Right atrium auricular region (tissue), 2 donors: ENCODE measurements at places on chromosomes 4 and X. TPM values are rescaled to one million over a fixed set of nuclear protein-coding genes. Genes with fewer than 3 reads are reported as not detected.

DNA sequence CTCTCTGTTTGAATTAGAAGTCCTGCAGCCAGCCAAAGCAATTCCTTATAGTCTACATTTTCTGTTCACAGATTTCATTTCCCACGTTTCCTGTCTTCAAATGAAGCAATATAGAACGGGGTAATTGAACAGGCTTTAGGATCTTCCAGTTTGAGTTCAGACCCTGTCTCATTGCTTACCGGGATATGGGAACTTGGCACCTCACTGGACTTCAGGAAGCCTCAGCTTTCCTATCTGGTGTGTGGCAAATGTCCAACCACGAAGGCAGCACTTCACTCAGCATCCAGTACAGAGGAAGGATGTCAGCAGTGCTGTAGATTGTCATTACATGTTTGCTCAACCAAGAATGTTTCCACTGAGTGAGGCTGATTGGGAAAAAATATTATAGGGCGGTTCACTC lies 271.1 kb upstream of the ZFP42 start:
- H3K27me3 ChIP-seq: no peaks in the 10 kb centered on the region
- no peaks in the 10 kb centered on the region for H3K36me3 ChIP-seq
- DNase-seq: no peak
- no peak overlapping the region for H3K4me3 ChIP-seq
- no peaks in the 10 kb centered on the region for H3K4me1 ChIP-seq

IL21 gene
- not detected for total RNA-seq

KANTR gene
- 6.0 TPM for total RNA-seq

GRCh38 chrX:5683996-5684395 lies 544.7 kb downstream of the NLGN4X start:
- no peaks in the 10 kb centered on the region for H3K4me1 ChIP-seq
- no peak overlapping the region for H3K27ac ChIP-seq
- H3K4me3 ChIP-seq: no peak overlapping the region

REELD1 gene
- 0.71 TPM for total RNA-seq

GRCh38 chrX:22585831-22586230 lies 313.1 kb downstream of the CBLL2 start:
- H3K4me1 ChIP-seq: no peaks in the 10 kb centered on the region
- no peaks in the 10 kb centered on the region for H3K27me3 ChIP-seq
- H3K36me3 ChIP-seq: no peaks in the 10 kb centered on the region
- H3K27ac ChIP-seq: no peak overlapping the region
- DNase-seq: no peak

DNA sequence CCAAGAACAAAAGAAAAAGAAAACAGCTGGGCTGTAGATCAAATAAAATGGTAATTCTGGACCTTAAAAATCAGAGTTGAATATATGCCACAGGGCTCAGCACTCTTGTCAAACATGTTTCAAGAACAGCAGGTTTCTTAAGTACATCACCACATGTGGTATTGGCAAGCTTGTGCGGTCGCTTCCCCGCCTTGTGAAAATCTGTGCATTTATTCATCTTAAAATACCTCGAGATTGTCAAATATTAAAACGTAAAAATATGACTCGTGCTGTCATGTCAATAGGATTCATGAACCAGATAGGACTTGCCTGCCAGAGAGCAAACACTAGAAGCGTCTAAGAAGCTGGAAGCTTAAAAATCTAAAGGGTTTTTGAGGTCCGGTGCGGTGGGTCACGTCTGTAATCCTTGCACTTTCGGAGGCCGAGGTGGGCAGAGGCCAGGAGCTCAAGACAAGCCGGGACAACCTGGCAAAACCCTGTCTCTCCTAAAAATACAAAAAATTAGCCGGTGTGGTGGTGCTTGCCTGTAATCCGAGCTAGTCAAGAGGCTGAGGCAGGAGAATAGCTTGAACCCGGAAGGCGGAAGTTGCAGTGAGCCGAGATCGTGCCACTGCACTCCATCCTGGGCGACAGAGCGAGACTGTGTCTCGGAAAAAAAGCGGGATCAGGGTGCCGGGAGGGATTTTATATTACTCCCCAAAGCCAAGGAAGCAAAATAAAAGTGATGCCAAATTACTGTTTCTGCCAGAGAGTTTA lies 40.2 kb upstream of the TMEM154 start:
- DNase-seq: peak; percentile 21
- no peak overlapping the region for H3K4me3 ChIP-seq
- no peaks in the 10 kb centered on the region for H3K4me1 ChIP-seq
- no peak overlapping the region for H3K27ac ChIP-seq
- no peaks in the 10 kb centered on the region for H3K27me3 ChIP-seq
- no peaks in the 10 kb centered on the region for H3K36me3 ChIP-seq

TMEM35A gene
- total RNA-seq: 0.33 TPM

GRCh38 chrX:3340016-3340415 lies 6.4 kb downstream of the MXRA5 start:
- no peak for DNase-seq
- H3K4me1 ChIP-seq: no peaks in the 10 kb centered on the region
- H3K27ac ChIP-seq: no peak overlapping the region
- no peaks in the 10 kb centered on the region for H3K36me3 ChIP-seq

TMEM144 gene
- 9.7 TPM for total RNA-seq

- no peak overlapping the region for H3K27ac ChIP-seq
- DNase-seq: no peak
- no peak overlapping the region for H3K4me3 ChIP-seq
- H3K4me1 ChIP-seq: no peaks in the 10 kb centered on the region
- H3K36me3 ChIP-seq: peaks cover 92% of the 10 kb centered on the region
- no peaks in the 10 kb centered on the region for H3K27me3 ChIP-seq
Measured at GRCh38 chr4:143539670-143540023, 26.1 kb downstream of the SMARCA5 start.

DNA sequence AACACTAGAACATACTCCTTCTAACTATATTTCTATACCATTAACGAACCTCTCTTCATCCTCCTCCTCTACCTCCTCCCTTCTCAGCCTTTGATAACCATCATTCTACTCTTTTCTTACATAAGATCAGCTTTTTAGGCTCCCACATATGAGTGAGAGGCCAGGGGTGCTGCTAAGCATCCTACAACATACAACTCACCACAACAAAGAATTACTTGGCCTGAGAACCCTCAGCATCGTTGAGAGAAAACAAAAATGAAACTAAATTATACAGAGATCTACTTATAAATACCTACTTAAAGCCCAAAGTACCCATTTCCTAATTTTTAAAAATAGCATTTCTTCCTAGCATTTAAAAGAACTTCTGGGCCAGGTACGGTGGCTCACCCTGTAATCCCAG lies 77.7 kb downstream of the CC2D2A start:
- H3K27me3 ChIP-seq: no peaks in the 10 kb centered on the region
- H3K36me3 ChIP-seq: peaks cover 4% of the 10 kb centered on the region
- no peak overlapping the region for H3K4me3 ChIP-seq
- H3K27ac ChIP-seq: no peak overlapping the region
- peaks cover 3% of the 10 kb centered on the region for H3K4me1 ChIP-seq
- no peak for DNase-seq

DNA sequence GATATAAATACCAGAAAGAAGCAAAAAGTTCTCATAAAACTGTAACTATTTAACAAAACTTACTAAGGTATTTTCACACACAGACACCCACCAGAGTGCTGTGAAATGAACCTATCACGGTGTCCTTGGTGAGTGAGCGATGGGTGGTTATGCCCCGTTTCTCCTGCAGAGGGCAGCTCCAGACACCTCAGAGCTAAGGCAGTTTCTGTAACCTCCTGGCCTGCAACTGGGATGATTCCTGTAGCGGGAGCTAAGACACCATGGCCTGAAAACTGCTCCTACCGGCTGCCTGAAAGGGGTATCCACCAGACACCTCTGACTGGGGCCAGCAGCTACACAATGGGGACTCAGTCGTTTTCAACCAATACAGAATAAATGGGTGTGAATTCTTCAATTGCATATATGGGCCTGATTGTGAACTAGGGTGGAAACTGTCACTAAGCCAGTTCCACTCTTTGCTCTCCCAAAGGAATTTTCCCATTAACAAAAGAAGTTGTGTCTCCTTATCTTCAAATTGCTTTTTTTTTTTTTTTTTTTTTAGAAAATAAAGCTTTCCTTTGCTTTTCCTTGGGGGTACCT lies 2375.8 kb upstream of the TENM3 start:
- no peaks in the 10 kb centered on the region for H3K4me1 ChIP-seq
- no peaks in the 10 kb centered on the region for H3K27me3 ChIP-seq
- no peak overlapping the region for H3K27ac ChIP-seq
- H3K36me3 ChIP-seq: no peaks in the 10 kb centered on the region

ITM2A gene
- total RNA-seq: 42.7 TPM

SPANXC gene
- not detected for total RNA-seq

GRCh38 chr4:39574946-39575345 lies 47.7 kb upstream of the UGDH start:
- H3K27me3 ChIP-seq: no peaks in the 10 kb centered on the region
- no peak overlapping the region for H3K4me3 ChIP-seq

TMEM271 gene
- total RNA-seq: not detected

MAGEA1 gene
- not detected for total RNA-seq

GRCh38 chr4:20248155-20248558 lies 3.5 kb upstream of the SLIT2 start:
- no peaks in the 10 kb centered on the region for H3K27me3 ChIP-seq
- no peak overlapping the region for H3K4me3 ChIP-seq
- H3K27ac ChIP-seq: no peak overlapping the region
- no peaks in the 10 kb centered on the region for H3K36me3 ChIP-seq
- DNase-seq: no peak

VCX3B gene
- not detected for total RNA-seq

GRCh38 chrX:23668335-23668734 lies 1.0 kb downstream of the PRDX4 start:
- H3K4me3 ChIP-seq: peak overlapping the region; percentile 47
- DNase-seq: no peak
- H3K36me3 ChIP-seq: no peaks in the 10 kb centered on the region
- H3K27me3 ChIP-seq: no peaks in the 10 kb centered on the region
- H3K27ac ChIP-seq: no peak overlapping the region

- no peaks in the 10 kb centered on the region for H3K36me3 ChIP-seq
- no peak overlapping the region for H3K27ac ChIP-seq
- no peak overlapping the region for H3K4me3 ChIP-seq
- no peaks in the 10 kb centered on the region for H3K4me1 ChIP-seq
Measured at GRCh38 chrX:139429913-139430312, 100.6 kb upstream of the F9 start.

HELT gene
- not detected for total RNA-seq

- no peak overlapping the region for H3K27ac ChIP-seq
- DNase-seq: no peak
- H3K27me3 ChIP-seq: peaks cover 21% of the 10 kb centered on the region
- H3K4me3 ChIP-seq: no peak overlapping the region
- no peaks in the 10 kb centered on the region for H3K4me1 ChIP-seq
- no peaks in the 10 kb centered on the region for H3K36me3 ChIP-seq
Measured at GRCh38 chr4:54109241-54110018, 9.5 kb downstream of the GSX2 start.

DNA sequence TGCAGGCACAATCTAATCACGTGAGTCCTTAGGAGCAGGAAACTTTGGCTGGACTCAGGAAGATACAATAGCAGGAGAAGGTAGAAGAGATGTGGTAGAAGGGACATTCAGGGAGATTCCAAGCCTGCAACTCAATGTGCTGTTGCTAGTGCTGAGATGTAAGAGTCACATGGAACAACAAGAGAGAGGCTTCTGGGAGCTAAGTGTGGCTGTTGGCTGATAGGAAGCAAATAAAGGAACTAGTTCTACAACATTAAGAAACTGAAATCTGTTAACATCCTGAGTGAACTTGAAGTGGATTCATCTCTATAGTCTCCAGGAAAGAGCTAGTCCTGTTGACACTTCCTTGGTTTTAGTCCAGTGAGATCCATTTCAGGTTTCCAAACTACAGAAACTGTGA lies 1207.4 kb downstream of the ADGRL3 start:
- no peaks in the 10 kb centered on the region for H3K4me1 ChIP-seq
- no peaks in the 10 kb centered on the region for H3K36me3 ChIP-seq
- no peaks in the 10 kb centered on the region for H3K27me3 ChIP-seq
- DNase-seq: no peak
- no peak overlapping the region for H3K27ac ChIP-seq

PPP4R3C gene
- not detected for total RNA-seq

DNA sequence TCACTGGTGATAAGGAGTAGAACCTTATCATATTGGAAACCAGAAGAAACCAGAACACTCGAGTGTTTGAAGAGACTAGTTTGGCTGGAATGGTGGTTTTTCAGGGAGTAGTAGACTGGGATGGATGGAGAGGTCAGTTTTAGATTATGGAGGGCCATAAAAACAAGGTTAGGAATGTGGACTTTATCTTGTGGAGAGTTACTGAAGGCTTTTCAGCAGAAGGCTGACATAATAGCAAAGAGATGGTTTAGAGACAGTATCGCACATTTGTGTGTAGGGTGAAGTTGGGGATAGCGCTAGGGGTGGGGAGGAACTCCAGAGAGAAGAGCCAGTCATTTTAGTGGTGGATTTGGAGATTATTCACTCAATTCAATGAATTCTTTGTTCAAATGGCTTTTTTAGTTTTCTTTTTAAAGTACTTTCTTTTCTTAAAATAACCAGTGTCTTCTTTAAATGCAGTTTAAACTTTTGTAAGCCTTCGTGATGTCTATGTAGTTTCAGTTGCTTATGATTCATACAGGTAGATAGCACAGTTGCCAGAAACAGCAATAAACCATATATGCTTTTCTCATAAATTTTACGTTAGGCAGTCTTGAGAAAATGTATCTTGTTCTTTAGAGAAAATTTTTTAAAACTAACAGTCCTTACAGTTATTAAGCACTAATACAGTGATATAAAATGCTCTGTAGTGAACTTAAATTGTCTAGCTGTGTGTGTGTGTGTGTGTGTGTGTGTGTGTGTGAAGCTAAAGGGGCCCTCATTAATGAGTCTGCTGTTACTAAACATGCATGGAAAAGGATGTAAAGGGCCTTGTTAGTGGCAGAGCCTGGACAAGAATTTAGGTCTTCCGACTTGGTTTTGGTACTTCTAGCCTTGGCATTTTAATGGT lies 3.8 kb downstream of the ARHGAP10 start:
- no peak for DNase-seq
- H3K4me1 ChIP-seq: peaks cover 70% of the 10 kb centered on the region
- peak overlapping the region; percentile 96 for H3K27ac ChIP-seq

GRCh38 chr4:186845137-186845842 lies 121.6 kb upstream of the FAT1 start:
- no peak overlapping the region for H3K4me3 ChIP-seq
- no peak for DNase-seq
- H3K27ac ChIP-seq: peak overlapping the region; percentile 62
- H3K27me3 ChIP-seq: no peaks in the 10 kb centered on the region
- no peaks in the 10 kb centered on the region for H3K36me3 ChIP-seq

- H3K4me1 ChIP-seq: no peaks in the 10 kb centered on the region
- H3K36me3 ChIP-seq: no peaks in the 10 kb centered on the region
- H3K27ac ChIP-seq: peak overlapping the region; percentile 11
- no peak for DNase-seq
Measured at GRCh38 chrX:124275182-124275894, 57.1 kb upstream of the TEX13D start.

- no peaks in the 10 kb centered on the region for H3K4me1 ChIP-seq
- H3K36me3 ChIP-seq: no peaks in the 10 kb centered on the region
- H3K4me3 ChIP-seq: no peak overlapping the region
- DNase-seq: no peak
- H3K27ac ChIP-seq: no peak overlapping the region
- no peaks in the 10 kb centered on the region for H3K27me3 ChIP-seq
Measured at GRCh38 chrX:31931225-31931624, 859.4 kb upstream of the FTHL17 start.

HAND2 gene
- 108 TPM for total RNA-seq
